Stimulated activated CD8-positive, alpha-beta memory T cell treated with anti-CD3 and anti-CD28 coated beads, Interleukin-4, amount 100 ng/mL, for 1 hour (primary cell): ENCODE measurements at places on chromosomes 11 and 22.

GRCh38 chr11:14119357-14119756 lies 156.8 kb downstream of the SPON1 start:
- DNase-seq: no peak

- DNase-seq: no peak
Measured at GRCh38 chr11:31875866-31876560, 64.9 kb upstream of the PAX6 start.

GRCh38 chr11:117861151-117862018 lies 15.1 kb downstream of the FXYD6 start:
- no peak for DNase-seq

GRCh38 chr11:45089251-45089650 lies 57.2 kb upstream of the PRDM11 start:
- DNase-seq: no peak

GRCh38 chr22:39289975-39290720 lies 29.3 kb downstream of the RPL3 start:
- DNase-seq: no peak

DNA sequence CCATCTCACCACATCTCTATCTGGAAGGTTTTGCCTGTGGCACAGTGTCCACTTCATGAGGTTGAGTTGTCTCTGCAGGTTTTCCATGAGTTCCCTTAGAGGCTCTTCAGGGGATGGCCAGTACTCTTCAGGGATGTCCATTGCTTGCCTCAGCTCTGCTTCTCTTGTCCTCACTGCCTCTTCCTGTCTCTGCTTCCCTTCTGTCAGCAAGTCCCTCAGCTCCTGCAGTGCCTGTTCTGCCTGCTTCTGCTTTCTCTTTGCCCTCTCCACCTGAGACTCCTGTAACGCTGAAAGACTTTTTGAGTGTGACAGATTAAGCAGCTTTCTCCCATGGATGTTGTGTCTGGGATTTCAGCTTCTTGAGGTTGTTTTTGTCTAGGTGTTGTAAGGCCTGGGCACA lies 38.2 kb upstream of the MRPL17 start:
- DNase-seq: no peak

- no peak for DNase-seq
Measured at GRCh38 chr11:117219001-117219400, 12.9 kb downstream of the PCSK7 start.

- DNase-seq: no peak
Measured at GRCh38 chr11:104858882-104859775, 39.1 kb downstream of the CASP12 start.

DNA sequence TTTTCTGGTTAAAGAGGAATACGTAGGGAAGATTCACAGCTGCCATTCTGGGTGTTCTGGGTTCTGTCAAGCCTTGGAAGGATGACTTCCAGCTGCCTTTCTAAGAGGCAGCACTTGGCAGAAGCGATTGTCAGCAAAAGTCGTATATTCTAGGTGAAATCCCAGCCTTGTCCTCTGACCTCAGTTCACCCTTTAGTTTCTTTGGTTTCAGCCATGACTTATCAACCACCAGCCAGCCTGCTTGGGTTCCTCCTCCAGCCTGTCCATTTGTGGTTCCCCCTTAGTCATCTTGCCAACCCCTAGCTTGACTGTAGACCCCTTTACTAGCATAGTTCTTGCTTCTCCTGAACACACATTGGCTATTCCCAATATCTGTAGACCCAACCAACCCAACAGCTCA lies 102.3 kb upstream of the CD44 start:
- no peak for DNase-seq

GRCh38 chr11:2448661-2449547 lies 4.1 kb downstream of the KCNQ1 start:
- no peak for DNase-seq

- DNase-seq: no peak
Measured at GRCh38 chr11:27423125-27423524, 49.5 kb downstream of the LGR4 start.

- DNase-seq: no peak
Measured at GRCh38 chr11:46382646-46383403, 1.4 kb downstream of the MDK start.

- DNase-seq: no peak
Measured at GRCh38 chr11:125593114-125593820, 615 bp downstream of the STT3A start.
